Karpas-422 (cell line): ENCODE measurements at places on chromosomes 3 and 15.

- no peak for DNase-seq
These were observed 9.5 kb downstream of the PAK2 start for GRCh38 chr3:196749125-196749524.

- DNase-seq = no peak
These were observed at the start of gene CFAP44 for GRCh38 chr3:113441051-113441770. Gene CFAP44 (minus strand): TSS chr3:113441493. CDS start chr3:113433664, 7,829 bp downstream.

- no peak for DNase-seq
These were observed 31.9 kb downstream of the TRAK1 start for GRCh38 chr3:42123012-42123581.

GRCh38 chr15:62647202-62647842 is 395.2 kb upstream of the TPM1 start:
- no peak for DNase-seq
